ENCODE measurements at places on chromosomes 12 and 14.

DNA sequence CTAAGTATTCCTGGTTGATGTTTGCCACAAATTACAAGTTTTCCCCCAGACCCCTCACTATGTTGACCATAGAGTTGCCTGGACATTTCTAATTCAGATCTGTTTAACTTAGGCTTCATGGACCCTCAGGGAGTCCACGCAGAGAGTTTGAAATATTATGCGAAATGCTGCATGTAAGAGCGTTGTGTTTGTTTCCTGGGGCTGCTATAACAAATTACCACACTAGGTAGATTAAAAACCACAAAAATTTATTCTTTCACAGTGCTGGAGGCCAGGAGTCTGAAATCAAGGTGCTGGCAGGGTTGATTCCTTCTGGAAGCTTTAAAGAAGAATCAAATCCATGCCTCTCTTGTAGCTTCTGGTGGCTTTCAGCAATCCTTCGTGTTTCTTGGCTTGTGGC, 177.9 kb upstream of the KITLG start:
- DNase-seq: no peak

DNA sequence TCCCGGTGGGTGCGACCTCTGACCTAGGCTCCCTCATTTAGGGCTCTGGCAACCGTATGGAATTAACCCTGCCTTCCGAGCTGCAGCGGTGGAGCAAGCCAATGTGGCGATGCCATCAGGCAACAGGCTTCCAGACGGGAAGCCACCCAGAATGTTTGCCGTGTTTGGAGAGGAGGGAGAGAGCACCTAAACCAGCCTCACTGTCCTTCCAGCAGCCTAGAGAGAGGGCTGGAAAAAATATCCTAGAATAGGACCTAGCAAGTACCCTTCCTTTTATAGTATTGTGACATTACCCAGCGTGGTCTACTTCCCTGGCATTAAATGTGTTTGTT, 287 bp upstream of the SLC2A13 start:
- no peak for DNase-seq

DNA sequence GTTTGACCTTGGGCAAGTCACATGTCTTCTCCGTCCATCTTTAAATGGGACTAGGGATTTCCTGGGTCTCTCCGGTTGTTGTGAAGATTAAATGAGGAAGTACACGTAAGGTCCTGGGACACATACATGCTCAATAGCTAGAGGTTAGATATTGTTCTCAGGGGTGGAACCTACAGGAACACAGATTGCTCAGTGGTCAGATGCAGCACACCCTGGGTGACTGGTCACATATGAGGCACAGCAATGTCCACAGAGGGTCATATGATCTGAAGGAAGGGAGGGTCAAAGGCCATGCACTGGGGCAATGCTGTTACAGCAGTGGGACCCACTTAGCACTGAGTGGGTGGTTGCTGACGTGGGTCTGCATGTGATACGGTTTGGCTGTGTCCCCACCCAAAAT, 11.4 kb upstream of the SLC8B1 start:
- DNase-seq: no peak

DNA sequence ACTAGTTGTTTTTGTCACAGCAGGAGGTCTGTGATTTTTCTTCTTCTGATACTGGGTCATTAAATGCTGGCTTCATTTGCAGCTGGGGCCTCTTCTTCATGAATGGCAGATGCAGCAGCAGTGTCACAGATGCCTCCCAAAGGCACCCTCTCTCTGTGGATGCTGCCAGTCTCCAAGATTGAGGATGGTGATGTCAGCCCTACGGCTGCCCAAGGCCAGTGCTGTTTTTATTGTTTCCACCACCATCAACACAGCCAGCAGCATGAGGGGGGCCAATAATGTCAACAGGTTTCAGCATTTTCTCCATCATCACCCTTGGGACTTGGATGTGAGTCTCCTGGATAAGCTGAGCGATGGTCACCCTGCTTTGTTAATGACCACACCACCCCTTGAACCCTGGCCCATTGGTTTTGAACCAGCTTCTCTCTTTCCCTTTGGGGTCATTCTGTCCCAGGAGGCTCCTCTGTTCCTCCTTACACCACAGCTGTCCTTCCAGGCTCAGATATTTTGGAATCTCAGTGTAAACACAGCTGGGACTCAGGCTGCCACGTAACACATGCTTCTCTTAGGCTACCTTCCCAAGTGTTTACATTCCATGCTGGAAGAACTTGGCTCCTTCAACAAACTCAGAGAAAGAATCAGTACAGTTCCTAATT, 151.7 kb upstream of the DDHD1 start:
- peak; percentile 31 for DNase-seq

GRCh38 chr12:50102646-50103309, 1.0 kb upstream of the GPD1 start:
- peak; percentile 23 for DNase-seq

DNA sequence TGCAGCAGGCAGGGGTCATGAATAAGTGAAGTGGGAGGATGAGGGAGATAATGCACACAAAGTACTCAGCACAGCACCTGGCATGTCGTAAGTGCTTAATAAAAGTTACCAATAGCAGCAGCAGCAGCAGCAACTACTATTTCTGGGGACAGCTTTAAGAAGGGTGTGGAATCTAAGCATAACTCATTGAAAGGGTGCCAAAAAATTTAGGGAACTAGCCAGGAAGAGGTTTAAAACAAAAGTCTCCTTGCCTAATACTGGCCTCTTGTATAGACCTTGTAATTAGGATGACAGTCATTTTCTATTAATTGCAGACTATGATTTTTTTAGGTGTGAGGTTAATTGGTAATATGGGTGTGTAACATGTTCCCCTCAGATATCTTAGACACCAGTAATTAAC, 179.9 kb downstream of the PTPN11 start:
- no peak for DNase-seq

GRCh38 chr14:87397499-87397898, 595.5 kb downstream of the GALC start:
- DNase-seq: no peak
